DND-41 (cell line): ENCODE measurements at places on chromosomes 2 and 18.
A peak's percentile ranks its signal among the peaks of the same experiment; 100 is the strongest.

DNA sequence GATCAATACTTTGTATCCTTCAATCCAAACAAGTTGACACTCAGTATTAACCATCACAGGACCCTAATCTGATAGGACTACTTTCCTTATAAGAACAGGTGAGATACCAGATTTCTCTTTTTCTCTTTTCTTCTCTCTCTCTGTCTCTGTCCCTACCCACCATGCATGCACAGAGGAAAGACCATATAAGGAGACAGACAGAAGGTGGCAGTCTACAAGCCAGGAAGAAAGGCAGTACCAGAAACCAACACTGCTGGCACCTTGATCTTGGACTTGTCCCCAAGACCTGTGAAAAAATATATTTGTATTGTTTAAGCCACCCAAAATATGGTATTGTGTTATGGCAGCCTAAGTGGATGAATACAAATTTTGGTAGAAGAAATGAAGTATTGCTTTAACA is 156.2 kb upstream of the KCNH7 start:
- no peak overlapping the region for H3K27ac ChIP-seq
- no peak for DNase-seq
- H3K36me3 ChIP-seq, result no peaks in the 10 kb centered on the region
- H3K4me1 ChIP-seq, result no peaks in the 10 kb centered on the region
- no peaks in the 10 kb centered on the region for H3K27me3 ChIP-seq

DNA sequence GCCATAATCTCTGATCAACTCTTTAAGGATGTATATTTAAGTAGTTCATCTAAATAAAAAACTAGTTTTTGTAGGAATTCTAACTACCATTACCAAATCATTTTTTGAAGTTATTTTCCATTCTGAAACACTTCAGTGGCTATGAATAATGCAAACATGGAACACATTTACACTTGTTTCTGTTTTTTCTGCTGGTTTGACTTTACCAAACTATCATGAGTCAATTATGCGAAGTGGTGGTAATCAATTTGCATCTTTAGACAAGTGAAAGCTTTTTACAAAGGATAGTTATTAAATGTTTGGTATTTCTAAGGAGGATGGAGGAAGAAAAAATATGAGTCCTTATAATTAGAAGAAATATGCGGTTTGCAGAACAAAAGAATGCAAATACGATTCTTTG is 202.0 kb upstream of the MMADHC start:
- H3K27ac ChIP-seq, result no peak overlapping the region
- no peaks in the 10 kb centered on the region for H3K27me3 ChIP-seq
- no peak overlapping the region for H3K4me3 ChIP-seq
- no peaks in the 10 kb centered on the region for H3K36me3 ChIP-seq

DNA sequence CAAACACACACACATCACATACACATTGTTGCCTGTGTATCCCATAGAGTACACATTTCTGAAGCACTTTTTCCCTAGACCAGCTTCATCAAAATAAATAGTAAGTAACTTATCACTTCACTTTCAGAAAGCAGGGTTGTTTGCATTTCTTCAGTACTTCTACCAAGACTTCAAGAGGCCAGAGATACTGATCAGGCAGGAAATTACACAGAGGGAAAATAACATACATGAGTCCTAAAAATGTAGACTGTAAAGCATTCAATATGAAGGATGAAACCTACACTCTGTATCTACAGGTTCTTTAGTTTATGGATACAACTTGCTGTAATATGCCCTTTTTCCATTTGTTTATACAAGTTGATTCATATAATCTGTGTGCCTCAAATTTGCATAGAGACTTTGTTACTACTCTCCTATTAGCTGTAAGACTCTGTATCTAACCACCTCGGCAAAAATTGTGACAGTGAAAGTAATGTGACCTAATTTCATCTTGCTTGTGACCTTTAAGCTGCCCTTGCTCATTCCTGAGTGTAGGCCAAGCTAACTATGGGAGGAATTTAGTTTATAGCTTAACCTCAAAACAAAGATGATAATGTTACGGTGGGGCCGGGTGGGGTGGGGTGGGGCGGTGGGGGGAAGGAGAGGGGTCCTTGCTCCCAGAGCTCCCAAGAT is 228.9 kb upstream of the SPOPL start:
- no peaks in the 10 kb centered on the region for H3K27me3 ChIP-seq
- no peaks in the 10 kb centered on the region for H3K4me1 ChIP-seq
- DNase-seq, result no peak
- no peaks in the 10 kb centered on the region for H3K36me3 ChIP-seq
- no peak overlapping the region for H3K27ac ChIP-seq

GRCh38 chr18:42163321-42163720 is 208.3 kb downstream of the PIK3C3 start:
- no peak overlapping the region for H3K4me3 ChIP-seq
- no peak for DNase-seq
- H3K36me3 ChIP-seq, result no peaks in the 10 kb centered on the region
- H3K4me1 ChIP-seq, result no peaks in the 10 kb centered on the region
- H3K27ac ChIP-seq, result no peak overlapping the region

- H3K4me3 ChIP-seq, result no peak overlapping the region
- no peaks in the 10 kb centered on the region for H3K27me3 ChIP-seq
- H3K36me3 ChIP-seq, result no peaks in the 10 kb centered on the region
- H3K4me1 ChIP-seq, result no peaks in the 10 kb centered on the region
These were observed 91.1 kb downstream of the INHBB start for GRCh38 chr2:120436885-120437603.

DNA sequence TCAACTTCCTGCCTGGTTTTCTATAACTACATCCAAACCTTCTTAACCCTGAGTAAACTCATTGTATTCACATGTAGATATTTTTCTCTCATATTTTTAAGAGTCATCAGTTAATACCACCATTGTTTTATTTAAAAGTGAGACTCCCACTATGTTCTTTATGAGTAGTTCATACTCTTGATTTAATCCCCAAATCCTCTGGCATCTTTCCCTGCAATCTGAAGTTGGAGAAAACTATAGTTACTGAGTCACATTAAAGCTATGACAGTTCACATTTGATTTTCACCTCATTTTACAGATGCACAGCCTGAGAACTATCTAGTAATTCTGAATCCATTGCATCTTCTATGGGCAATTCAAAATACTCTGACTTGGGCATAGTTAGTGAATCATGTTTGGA is 1358.7 kb upstream of the NRXN1 start:
- DNase-seq, result no peak
- no peaks in the 10 kb centered on the region for H3K36me3 ChIP-seq
- H3K4me1 ChIP-seq, result no peaks in the 10 kb centered on the region
- no peak overlapping the region for H3K4me3 ChIP-seq
- H3K27ac ChIP-seq, result no peak overlapping the region
- no peaks in the 10 kb centered on the region for H3K27me3 ChIP-seq

- no peak overlapping the region for H3K27ac ChIP-seq
- no peak for DNase-seq
- H3K4me1 ChIP-seq, result no peaks in the 10 kb centered on the region
- H3K36me3 ChIP-seq, result no peaks in the 10 kb centered on the region
These were observed 44.7 kb upstream of the HK2 start for GRCh38 chr2:74789271-74789670.

DNA sequence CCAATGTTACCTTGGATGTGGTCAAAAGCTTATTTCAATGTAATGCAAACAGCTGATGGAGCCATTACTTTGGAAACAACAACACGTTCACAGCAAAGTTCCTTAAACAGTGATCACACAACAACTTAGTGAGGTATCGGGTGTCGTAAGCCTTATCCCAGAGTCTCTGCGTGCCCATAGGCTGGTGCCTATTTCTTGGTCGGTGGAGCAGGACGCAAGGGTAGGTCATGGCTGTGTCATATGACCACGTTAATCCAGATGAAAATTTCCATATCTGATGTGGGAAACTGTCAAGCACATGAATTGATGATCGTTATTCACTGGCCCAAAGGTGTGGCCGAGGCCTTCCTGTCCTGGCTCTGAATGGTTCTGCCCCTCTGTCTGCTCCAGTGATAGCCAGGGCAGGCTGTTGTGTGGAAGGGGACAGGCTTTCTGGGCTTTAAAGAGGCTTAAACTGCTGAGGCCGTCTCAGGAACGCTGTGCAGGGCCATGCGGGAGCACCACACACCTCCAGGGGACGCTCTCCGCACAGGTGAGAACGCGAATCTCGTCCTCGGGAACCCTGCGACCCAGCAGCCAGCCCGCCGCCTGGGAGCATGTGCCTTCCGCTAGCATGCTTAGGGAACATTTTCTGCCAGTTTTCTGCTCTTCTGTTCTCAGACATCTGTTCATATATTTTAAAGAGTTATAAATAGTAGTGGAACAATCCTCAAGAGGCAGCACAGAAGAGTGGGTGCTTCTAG is 90.6 kb downstream of the KCTD1 start:
- H3K4me3 ChIP-seq, result no peak overlapping the region
- no peaks in the 10 kb centered on the region for H3K27me3 ChIP-seq
- DNase-seq, result no peak
- H3K4me1 ChIP-seq, result no peaks in the 10 kb centered on the region
- no peak overlapping the region for H3K27ac ChIP-seq
- peaks cover 48% of the 10 kb centered on the region for H3K36me3 ChIP-seq

DNA sequence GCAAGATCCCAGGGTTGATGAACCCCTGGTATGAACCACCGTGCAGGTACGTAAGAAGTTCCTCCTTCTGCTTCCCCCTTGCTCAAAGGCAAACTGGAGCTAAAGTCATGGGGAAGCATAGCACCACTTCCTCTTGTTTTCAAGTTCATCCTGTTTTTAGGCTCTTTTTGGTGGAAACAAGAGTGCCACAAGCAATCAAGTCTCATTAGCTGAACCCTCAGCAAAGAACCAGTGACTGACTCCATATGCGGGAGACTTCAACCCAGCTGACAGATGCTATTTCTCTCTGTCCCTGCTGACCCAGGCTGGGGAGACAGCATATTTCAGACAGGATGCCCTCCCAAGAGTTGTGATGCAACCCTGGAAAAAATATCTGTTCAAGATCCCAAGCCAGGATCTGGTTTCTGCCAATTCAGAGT is 47.7 kb downstream of the BCL2 start:
- H3K4me1 ChIP-seq, result peaks cover 26% of the 10 kb centered on the region
- peaks cover 26% of the 10 kb centered on the region for H3K36me3 ChIP-seq
- no peak overlapping the region for H3K4me3 ChIP-seq
- no peaks in the 10 kb centered on the region for H3K27me3 ChIP-seq
- DNase-seq, result no peak

GRCh38 chr2:229873123-229873581 is 48.7 kb downstream of the TRIP12 start:
- no peak overlapping the region for H3K4me3 ChIP-seq
- H3K4me1 ChIP-seq, result no peaks in the 10 kb centered on the region
- DNase-seq, result no peak
- no peak overlapping the region for H3K27ac ChIP-seq
- H3K36me3 ChIP-seq, result peaks cover 46% of the 10 kb centered on the region

DNA sequence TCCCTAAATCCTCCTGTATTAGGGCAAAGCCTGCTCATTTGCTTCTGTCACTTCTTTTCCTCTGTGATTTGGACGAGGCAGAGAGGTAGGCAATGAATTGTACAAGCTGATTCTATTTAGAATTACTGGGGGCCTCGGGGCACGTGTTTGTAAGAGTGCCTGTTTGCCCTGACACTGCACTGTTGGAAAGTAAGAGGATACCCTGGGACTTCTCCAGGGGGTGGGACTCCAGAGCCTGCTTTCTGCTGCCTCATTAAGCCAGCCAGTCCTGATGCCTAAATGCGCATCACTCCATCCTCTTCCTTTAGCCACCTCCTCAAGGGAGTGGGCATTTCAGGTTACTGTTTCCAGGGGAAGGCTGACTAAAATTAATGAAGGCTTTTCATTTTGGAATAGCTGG is 134.3 kb downstream of the TDRD15 start:
- DNase-seq, result no peak
- H3K4me1 ChIP-seq, result no peaks in the 10 kb centered on the region
- H3K27ac ChIP-seq, result no peak overlapping the region
- H3K36me3 ChIP-seq, result no peaks in the 10 kb centered on the region
- no peaks in the 10 kb centered on the region for H3K27me3 ChIP-seq
- H3K4me3 ChIP-seq, result no peak overlapping the region

- peaks cover 7% of the 10 kb centered on the region; the same call in 1 of the 2 replicates for H3K36me3 ChIP-seq
- H3K4me3 ChIP-seq, result no peak overlapping the region
- H3K27ac ChIP-seq, result no peak overlapping the region
- no peak for DNase-seq
These were observed 223.0 kb downstream of the NBAS start for GRCh38 chr2:15337996-15338666.

- no peak overlapping the region for H3K27ac ChIP-seq
- H3K36me3 ChIP-seq, result no peaks in the 10 kb centered on the region
- H3K4me3 ChIP-seq, result no peak overlapping the region
- H3K4me1 ChIP-seq, result no peaks in the 10 kb centered on the region
These were observed 330.0 kb downstream of the PLCL1 start for GRCh38 chr2:198134293-198134955.

DNA sequence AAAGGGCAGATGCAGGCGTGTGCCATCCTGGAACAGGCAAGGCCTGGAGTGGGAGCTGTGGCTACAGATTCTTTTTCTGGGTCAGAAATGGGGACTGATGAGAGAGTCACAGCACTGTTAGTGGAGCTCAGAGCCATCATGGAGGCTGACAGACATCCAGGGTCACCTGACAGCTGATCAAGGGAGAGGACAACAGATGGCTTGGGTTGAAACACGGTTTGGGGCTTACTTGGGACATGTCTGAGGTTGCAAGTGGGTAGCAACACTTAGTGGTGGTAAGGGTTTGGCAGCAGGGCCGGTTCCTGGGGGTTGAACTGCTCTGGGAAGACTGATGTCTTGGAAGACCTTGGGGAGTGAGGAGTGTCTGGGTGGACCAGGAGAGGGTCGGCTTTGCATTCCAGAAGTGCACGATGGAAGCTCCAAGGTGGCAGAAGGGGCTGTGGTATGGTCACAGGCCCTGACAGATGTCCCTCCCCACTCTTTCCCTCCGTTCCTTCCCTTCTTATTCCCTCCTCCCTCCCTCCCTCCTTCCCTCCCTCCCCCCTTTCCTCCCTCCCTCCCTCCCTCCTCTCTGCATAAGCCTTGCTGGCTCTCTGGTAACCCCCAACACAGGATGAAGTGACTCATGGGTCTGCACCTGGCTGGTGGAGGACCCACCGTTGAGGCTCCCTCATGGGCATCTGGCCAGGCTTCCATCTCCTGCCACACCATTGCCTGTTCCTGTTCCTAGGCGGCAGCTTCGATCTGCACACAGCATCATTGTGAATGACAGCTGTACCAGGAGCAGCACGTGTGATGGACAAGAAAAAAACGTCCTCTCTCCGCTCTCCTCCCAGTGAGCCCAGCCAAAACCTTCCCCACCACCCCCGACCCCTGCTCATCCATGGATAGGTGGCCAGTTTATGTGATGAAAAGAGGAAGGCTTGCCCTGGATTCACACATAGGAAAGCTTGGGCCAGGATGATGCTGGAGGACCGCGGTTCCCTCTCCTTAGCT is 63.8 kb upstream of the RPL31 start:
- H3K36me3 ChIP-seq, result no peaks in the 10 kb centered on the region
- DNase-seq, result peak; percentile 17
- H3K4me1 ChIP-seq, result peaks cover 14% of the 10 kb centered on the region
- no peak overlapping the region for H3K4me3 ChIP-seq

GRCh38 chr2:191643429-191643828 is 34.5 kb upstream of the NABP1 start:
- H3K4me3 ChIP-seq, result no peak overlapping the region
- H3K4me1 ChIP-seq, result peaks cover 20% of the 10 kb centered on the region
- no peak for DNase-seq
- H3K27ac ChIP-seq, result no peak overlapping the region
- H3K36me3 ChIP-seq, result no peaks in the 10 kb centered on the region
- H3K27me3 ChIP-seq, result no peaks in the 10 kb centered on the region

- no peaks in the 10 kb centered on the region for H3K36me3 ChIP-seq
- no peak overlapping the region for H3K27ac ChIP-seq
- no peak overlapping the region for H3K4me3 ChIP-seq
- DNase-seq, result no peak
- H3K27me3 ChIP-seq, result no peaks in the 10 kb centered on the region
These were observed 392.8 kb downstream of the TSN start for GRCh38 chr2:122148128-122148767.
